ENCODE measurements at places on chromosomes 2 and 18.

- no peak for DNase-seq
Measured at GRCh38 chr2:79530443-79530842, 17.6 kb downstream of the CTNNA2 start.

GRCh38 chr2:203246646-203247045, 7.8 kb downstream of the CYP20A1 start:
- no peak for DNase-seq

GRCh38 chr18:51588616-51589015, 391.1 kb upstream of the MEX3C start:
- DNase-seq: no peak

- DNase-seq: no peak
Measured at GRCh38 chr2:22530131-22530530, 854.8 kb upstream of the KLHL29 start.

GRCh38 chr2:50995610-50996009, 36.3 kb downstream of the NRXN1 start:
- peak; percentile 30 for DNase-seq

GRCh38 chr2:16588565-16588964, 77.1 kb downstream of the CYRIA start:
- no peak for DNase-seq

DNA sequence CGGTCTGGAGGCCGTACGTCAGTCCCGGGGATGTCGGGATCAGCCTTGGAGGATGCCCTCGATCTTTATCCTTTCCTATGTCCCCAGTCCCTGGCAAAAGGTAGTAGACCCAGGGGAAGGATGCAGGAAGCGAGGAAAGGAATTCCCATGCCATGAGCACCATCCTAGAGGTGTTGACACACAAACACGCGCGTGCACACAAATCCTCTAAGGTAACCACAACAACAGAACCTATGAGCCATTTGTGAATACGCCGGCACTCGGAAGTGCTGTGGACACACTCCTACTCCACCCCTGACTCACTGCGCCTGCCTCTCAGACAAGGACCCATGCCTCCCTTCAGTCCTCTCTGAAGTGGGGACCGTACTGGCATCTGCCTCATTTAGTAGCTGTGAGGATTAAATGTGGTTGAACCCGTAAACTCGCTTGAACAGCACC, 11.3 kb upstream of the MLPH start:
- DNase-seq: no peak

- no peak for DNase-seq
Measured at GRCh38 chr2:230933521-230934180, 8.6 kb upstream of the GPR55 start.

GRCh38 chr2:150997702-150998440, 263.8 kb downstream of the RBM43 start:
- peak; percentile 70 for DNase-seq

DNA sequence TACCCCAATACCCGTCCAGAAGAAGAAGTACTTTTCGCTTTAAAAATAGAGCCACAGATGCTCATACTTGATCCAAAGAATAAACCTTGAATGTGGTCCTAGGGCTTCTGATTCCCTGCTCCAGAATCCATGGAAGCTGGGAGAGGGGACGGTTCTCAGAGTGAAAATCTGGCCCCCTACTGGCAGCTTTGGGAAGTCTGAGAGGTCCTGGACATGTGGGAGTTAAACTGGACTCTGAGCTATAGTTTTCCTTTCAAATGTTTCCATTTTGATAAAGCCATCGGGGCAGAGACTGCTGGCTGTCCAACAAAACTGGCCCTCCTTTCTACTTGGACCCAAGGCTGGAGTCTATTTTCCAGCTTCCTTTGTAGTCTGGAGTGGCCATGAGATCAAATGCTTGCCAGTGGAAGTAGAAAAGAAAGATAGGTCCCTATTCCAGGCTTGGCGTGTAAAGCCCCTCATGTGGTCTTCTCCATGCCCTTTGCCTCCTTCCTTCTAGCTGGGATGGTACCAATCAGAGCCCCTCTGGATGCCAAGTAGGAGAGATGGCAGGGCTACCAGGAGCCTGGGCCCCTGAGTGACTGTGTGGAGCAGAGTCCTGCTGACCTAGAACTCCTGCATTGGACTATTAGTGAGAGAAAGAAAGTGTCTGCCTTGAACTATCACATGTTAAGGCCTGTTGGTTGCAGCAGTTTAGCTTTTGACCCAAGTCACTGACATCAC, 37.7 kb upstream of the TBC1D8 start:
- peak; percentile 57 for DNase-seq

GRCh38 chr2:67498931-67499330, 101.8 kb downstream of the ETAA1 start:
- DNase-seq: no peak

DNA sequence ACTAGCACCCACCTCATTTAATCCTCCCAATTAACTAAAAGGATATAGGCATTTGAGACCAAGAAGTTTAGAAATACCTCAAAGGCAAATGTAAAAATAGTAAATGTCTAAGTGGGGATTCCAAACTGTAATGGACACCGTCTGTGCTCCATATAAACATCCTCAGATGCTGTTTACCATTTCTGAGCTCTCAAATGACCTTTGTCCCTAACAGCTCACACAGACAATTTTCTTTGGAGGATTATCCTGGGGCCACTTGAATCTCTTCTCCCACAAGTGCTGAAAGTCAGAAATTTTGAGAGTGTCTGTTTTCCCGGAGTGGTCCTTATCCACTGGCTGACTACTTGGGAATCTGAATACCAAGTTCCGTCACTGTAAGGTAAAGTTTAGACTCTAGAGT, 1418.9 kb downstream of the LRP1B start:
- peak; percentile 2 for DNase-seq

DNA sequence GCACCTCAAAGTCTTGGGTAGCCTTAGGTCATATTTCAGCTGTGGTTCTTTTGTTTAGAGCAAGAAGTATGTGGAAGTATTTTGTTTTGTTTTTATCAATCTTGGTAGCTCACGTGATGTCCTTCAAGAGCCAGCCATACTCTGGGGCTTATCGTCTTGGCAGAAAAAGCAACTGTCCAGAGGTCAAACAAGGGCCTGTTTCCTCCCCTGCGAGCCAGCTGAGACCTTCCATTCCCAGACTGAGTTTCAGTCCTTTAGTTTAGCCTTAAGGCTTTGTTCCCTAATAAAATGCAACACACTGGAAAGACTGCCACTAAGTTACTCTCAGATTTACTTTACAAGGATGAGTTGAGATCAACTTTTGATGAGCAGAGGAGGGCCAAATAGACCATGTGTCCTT, 63.5 kb downstream of the TXNL1 start:
- peak; percentile 9 for DNase-seq

DNA sequence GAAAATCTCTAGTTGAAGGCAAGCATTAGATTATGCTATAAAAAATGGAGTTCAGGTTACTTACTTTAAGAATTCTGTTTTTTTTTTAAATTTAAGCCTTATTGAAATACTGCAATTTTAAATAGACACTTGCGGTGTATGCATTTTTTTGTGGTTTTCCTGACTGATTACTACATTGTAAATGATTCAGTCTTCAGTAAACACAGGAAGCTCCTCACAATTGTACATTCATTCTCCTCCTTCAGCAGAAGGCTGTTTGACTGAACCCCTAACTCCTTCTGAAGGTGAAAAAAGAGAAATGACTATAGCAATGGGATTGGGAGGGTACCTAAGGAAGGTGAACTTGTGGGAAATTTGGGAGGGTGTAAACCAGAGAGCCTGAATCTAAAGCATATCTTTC, 136.1 kb downstream of the GCA start:
- DNase-seq: no peak
